Kidney tubule cell (primary cell): ENCODE measurements at places on chromosomes 3 and 15.

GRCh38 chr3:48919215-48920138 lies 835 bp downstream of the ARIH2 start:
- DNase-seq: peak; percentile 62

- peak; percentile 93 for DNase-seq
Measured at GRCh38 chr3:108472001-108472591, 38.3 kb downstream of the MYH15 start.

- peak; percentile 86 for DNase-seq
Measured at GRCh38 chr3:53570709-53571108, 76.3 kb downstream of the CACNA1D start.

GRCh38 chr15:38600236-38600635 lies 35.6 kb upstream of the RASGRP1 start:
- no peak for DNase-seq

- DNase-seq: no peak
Measured at GRCh38 chr3:25818335-25818734, 28.4 kb downstream of the OXSM start.

GRCh38 chr3:70829092-70829491 lies 516.7 kb upstream of the MDFIC2 start:
- DNase-seq: peak; percentile 24

GRCh38 chr3:194382196-194382891 lies 12.8 kb upstream of the LRRC15 start:
- DNase-seq: no peak

DNA sequence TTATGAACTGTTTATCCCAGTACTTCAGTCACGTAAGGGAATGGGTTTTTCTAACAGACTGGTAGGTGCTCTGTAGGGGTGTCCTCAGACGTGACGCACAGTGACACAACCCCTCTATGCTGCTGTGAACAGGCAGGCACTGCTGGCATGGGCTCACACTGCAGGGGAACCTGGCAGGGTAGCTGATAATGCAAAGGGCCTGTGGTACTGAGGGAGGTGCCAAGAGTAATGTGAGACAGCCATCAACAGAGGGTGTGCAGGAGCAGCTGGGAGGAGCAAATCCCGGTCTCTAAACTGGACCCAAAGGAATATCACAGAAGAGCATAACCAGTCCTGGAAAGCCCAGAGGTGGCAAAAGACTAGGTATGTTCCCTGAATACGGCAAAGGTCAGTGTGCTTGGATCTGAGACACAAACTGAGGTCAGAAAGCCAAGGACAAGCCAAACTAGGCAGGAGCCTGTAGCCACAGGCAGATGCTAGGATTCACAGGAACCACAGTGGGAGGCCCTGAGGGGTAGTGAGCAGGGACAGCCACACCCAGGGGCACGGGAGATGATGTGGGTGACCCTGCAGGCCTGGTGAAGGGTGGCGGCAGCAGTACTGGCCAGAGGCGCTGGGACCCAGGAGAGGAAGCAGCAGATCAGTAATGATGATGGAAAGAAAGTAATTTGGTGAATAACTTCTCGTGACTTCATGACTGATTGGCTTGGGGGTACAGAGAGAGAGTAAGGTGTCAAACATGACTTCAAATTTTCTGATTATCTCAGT lies 248.1 kb upstream of the CHRNA7 start:
- DNase-seq: no peak

GRCh38 chr3:99776516-99777209 lies 41.0 kb upstream of the CMSS1 start:
- no peak for DNase-seq

DNA sequence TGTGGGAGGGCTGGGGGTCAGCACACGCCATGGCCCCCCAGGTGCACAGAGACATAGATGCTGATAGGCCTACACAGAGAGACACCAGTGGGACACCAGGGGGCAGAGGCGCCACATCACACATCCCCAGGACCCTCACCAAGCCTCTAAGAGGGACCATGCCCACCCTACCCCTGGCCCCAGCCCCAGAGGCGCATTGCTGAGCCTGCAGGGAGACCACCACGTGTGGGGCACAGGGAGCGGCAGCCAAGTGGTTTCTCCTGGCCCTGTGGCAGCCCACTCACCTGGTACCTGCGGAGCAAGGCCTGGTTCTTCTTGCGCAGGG lies 1.2 kb downstream of the CCDC9B start:
- DNase-seq: no peak

DNA sequence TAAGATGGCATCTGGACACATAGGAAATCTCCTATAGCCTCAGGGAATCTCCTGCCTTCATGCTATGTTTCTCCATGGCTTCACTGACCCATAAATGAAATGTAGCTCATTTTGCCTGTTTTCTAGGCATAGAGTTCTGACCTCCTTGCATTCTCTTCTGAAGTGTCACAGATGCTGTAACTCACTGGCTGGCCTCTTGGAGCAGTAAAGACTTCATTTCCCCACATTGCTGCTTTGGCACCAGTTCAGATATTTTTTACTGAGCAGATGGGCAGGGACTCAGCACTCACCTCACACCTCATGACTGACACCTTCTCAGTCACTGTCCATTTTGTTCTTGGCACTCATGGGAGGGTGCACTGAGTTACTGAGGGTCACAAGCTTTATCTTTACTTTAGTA lies 286.7 kb upstream of the TGFBR2 start:
- peak; percentile 79 for DNase-seq

GRCh38 chr3:76869726-76870384 lies 170.0 kb upstream of the ROBO2 start:
- no peak for DNase-seq

DNA sequence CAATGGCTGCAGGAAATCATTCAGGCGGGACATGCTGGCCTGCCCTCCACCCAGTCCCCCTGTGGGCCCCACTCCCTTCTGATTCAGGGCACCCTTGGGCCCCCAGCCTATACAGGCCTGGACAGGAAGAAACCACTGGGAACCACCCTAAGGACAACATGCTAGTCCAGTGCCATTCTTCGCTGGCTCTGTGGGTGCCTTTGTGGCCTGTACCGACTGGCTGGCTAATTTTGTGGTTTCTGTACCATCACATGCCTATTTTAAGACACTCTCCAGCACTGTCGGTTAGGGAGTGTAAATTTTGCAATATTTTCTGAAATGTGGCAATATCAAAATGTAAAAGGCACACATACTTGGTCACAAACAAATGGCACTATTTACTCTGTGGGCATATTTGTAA lies 61.4 kb upstream of the POLG start:
- DNase-seq: no peak

DNA sequence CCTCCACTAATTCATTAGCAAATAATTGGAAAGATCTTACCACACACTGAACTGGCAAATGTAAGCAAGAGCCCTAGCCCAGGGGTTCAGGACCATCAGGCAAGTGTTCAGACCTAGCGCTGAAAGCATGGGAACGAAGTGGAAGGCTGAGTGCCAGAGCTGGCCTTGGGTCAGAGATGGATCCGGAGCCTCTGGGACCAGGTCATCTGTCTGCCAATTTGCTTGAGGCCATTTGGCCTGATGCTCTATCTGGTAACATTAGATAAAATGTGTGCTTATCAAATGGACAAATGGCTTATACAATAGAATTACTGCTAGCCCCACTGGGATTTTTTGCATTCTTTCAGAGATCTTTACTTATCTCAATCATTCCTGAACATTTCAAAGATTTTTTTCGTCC lies 1.4 kb upstream of the TMC3 start:
- no peak for DNase-seq
